ENCODE measurements at places on chromosomes 16 and 17. TPM values are rescaled to one million over a fixed set of nuclear protein-coding genes. Genes with fewer than 3 reads are reported as not detected.

The KRTAP4-2 gene
- not detected for total RNA-seq

DNA sequence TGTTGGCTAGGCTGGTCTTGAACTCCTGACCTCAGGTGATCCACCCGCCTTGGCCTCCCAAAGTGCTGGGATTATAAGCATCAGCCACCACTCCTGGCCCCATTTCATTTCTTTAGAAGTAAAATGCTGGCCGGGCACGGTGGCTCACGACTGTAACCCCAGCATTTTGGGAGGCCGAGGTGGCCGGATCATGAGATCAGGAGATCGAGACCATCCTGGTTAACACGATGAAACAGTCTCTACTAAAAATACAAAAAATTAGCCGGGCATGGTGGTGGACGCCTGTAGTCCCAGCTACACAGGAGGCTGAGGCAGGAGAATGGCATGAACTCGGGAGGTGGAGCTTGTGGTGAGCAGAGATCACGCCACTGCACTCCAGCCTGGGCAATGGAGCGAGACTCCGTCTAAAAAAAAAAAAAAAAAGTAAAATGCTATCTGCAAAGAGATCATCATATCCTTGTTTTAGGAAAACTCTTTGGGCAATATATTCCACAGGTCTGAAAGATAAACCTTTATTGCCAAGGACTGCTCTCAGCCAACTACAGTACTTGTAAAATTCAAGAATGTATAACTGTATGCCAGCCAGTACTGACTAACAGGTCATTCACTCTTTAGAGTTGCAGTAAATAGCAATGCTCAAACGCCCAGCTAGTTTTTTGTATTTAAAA is 3.8 kb downstream of the GJC1 start:
- DNase-seq = no peak

DNA sequence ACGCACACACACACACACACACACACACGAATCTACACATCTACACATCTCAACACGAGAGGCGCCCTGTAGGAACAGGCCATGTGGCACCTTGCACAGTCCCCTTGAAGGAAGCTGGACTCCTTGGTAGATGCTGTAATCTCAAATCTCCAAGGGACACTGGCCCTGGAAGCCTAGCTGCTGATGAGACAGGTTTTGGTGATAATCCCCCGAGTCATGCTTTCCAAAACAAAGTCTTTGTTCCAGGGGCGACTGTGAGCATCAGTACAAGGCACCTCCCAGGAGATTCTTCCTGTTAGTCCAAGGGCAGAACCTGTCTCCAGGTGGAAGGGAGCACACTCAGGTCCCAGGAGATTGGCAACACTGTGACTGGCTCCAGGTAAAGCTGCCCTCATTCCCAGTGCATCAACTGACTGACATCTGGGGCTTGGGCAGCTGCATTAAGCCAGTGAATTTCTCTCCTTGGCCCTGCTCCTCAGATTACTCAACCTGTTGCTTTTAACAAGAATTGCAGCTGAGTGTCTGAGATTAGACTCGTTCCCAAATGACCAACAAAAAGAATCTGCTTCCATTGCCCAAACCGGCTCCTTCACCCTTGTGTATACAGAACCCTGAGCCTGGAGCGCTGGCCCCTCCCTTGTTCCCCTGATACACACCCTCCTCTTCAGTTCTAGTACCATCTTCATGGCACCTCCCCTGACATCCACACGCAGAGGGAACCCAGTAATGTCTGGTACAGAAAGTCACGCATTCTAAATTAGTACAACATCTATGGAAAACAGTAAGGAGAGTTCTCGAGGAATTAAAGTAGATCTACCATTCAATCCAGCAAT is 13.9 kb upstream of the TNRC6C start:
- no peak for DNase-seq

The KRTAP2-2 gene
- 8.4 TPM for total RNA-seq

The NAGS gene
- total RNA-seq = 0.48 TPM

The P2RX5 gene
- 0.24 TPM for total RNA-seq

- DNase-seq = no peak
These were observed 19.9 kb upstream of the TENT4B start for GRCh38 chr16:50133214-50133613.

The CBFA2T3 gene
- total RNA-seq = 1.4 TPM

- DNase-seq = no peak
These were observed 108.4 kb upstream of the ZKSCAN2 start for GRCh38 chr16:25366078-25366477.

DNA sequence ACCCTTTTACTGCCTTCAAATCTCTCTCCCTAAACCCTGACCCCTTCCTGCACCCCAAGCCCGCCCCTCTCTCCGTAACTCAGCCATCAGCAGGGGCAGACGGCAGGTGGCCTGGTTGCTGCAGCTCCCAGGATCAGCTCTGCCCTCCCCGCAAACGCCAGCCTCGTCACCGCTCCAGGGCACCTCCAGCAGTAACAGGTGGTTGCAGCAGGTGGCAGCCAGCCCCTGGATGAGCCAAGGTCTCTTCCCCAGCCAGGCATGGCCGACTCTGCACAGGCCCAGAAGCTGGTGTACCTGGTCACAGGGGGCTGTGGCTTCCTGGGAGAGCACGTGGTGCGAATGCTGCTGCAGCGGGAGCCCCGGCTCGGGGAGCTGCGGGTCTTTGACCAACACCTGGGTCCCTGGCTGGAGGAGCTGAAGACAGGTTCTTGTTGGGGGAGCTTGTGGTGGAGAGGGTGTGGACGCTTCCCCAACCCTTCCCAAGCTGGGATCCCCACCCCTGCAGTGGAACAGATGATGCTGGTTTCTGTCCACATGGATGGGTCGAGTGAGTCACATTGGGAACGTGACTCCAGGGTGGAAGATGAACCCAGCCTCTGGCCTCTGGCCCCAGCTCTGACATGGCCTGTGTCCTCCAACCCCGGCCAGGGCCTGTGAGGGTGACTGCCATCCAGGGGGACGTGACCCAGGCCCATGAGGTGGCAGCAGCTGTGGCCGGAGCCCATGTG is 558 bp downstream of the HSD3B7 start:
- DNase-seq = peak; percentile 38
